ENCODE measurements at places on chromosomes 7 and 10.

DNA sequence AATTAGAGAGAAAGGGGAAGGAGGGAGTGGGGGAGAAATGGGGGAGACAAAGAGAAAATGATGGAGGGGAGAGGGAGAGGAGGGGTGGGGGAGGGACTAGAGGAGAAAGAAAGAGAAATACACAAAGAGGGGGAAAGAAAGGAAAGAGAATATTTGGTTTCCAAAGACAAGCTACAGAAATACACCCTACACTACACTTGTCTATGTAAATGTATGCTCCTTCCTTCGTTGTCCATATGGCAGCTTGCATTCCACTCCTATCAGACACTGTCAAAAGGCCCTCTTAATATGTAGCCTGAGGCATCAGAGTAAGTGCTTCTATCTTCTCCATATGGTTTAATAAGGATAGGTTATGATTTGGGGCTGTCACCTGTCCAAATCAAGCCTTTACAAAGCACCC, 92.8 kb upstream of the FEZF1 start:
- DNase-seq, result no peak

- no peak for DNase-seq
Measured at GRCh38 chr7:99990460-99990852, 14.6 kb upstream of the AZGP1 start.

DNA sequence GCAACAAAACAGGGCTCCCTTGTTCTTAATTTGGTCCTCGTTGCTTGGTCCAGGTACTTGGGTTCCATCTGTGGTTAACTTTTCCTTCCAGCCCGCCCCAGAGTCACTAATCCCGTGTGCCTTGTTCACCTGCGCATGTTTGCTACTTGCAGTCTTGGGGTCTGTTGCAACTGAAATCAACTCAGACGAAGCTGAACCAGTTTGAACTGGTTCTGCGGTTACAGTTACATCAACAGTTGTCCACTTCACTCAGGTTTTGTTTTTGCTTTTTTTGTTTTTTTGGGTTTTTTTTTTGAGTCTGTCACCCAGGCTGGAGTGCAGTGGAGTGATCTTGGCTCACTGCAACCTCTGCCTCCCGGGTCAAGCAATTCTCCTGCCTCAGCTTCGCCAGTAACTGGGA, 34.7 kb downstream of the TRRAP start:
- no peak for DNase-seq

GRCh38 chr10:30070001-30070685, 10.8 kb upstream of the JCAD start:
- no peak for DNase-seq

- DNase-seq, result peak; percentile 53
Measured at GRCh38 chr7:5296611-5297226, 14.0 kb downstream of the SLC29A4 start.
